Dermis microvascular lymphatic vessel endothelial cell (primary cell): ENCODE measurements at places on chromosomes 7 and 10.

DNA sequence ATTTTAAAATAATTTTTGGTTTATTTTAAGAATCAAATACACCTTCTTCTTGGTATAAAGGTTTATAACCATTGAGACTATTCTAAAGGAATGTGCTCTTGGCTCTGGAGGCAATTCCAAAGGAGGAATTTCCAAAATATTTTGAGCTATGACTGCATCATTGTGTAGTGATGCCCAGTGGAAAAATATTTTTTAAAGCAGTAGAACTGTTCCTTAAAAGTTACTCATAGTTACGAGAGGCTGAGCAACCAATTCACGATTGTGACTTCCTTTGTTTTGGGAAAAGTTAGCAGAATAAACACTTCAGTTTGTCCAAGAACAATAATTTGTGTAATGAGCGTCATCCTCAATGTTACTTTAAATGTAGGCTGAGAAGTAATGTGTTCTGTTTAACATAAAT lies 233.6 kb downstream of the BAMBI start:
- DNase-seq, result no peak

DNA sequence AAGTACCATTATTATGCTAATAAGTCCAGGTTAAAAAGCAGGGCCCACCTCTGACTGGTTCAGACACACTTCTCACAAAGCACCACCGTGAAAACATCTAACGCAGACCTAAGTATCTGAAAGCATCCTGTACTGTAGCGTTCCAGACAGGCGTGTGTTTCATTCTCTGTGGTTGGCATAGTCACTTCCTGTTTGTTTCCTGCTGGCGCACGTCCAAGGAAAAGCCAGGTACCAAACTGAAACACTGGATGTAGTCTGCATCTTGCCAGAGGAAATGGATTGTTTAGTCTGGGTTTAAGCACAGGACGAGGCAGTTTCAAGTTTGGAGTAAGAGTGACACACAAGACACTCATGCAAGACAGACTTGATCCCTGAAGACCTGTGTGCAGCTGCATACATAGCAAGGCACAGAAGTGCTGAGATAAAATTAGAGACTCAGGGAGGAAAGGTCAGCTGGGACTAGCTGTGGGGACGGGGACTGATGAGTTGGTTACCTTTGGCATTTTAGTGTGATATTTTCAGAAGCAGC lies 23.3 kb downstream of the BPGM start:
- DNase-seq, result peak; percentile 76

DNA sequence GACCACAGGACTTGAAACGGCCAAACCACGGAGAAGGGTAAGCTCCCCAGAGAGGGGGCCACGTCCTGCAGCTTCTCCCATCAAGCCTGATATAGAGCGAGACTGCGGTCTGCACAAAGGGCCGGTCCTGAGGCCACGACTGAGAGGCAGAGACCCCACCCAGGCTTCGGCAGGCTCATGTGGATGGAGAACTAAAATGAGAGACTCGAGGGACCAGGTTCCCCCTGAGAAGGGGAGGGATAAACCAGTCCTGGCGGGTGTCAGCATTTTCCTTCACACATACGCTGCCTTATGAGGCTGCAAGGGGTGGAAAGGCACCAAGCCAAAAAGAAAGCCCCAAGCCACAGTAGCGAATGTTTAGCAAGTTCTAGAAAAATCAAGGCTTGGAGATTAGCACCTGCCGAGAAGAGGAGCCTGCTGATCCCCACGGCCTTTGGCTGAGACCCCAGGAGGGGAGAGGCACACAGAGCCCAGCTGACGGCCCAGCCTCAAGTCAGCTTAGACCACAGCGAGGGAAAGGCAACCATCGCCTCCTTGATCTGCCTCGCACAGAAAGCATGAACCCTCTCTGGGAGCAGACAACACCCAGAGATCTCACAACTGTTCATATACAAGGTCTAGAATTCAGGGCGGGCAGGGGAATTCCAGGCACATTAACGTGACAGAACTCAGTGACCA lies 92.6 kb upstream of the RNF32 start:
- no peak for DNase-seq

DNA sequence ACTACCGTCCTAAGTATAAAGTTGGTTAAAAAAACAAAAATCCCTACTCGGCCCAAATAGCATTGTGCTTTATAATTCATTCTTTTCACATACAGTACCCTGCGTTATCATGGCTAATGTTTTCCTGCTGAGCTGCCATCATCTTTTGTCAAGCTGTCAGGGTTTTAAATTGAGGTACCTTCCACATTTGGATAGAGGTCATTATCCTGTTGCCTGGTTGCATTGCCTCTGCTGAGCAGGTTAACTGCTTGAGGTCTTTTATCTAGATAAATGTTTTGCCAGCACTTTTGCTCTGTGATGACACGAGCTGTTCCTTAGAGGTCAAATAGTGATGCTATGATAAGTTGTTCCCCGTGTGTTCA lies 94.4 kb upstream of the FZD1 start:
- DNase-seq, result no peak

- DNase-seq, result no peak
Observed at GRCh38 chr10:123451618-123452245, 214.4 kb upstream of the GPR26 start.

DNA sequence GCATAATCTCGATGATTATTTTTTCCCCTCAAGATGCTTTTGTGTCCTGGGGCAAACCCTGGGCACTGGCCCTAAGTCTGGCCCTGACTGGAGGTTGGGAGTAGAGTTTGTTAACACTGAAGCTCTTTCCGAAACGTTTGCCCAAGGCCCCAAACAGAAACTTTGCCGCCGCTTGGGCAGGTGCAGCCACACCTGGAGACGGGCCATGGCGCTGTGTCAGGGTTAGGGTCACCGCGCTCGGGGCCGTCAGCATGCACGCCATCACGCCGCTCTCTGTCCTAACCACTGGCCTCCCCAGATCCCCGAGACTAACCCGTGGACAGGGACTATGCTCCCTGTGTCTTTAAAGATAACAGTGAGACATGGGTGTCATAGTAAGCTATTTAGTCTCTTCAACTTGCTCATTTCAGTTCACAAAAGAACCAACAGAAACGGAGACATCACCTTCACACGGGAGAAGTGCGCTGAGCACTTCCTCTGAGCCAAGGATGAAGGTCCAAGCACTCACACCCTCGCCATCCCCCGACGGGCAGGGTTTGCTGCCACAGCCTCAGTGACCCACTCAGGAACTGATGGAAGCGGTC lies 85.3 kb upstream of the DIP2C start:
- DNase-seq, result no peak

GRCh38 chr7:23247603-23248335 lies 1.2 kb downstream of the GPNMB start:
- no peak for DNase-seq

- no peak for DNase-seq
Observed at GRCh38 chr7:8413600-8413999, 19.8 kb upstream of the NXPH1 start.

DNA sequence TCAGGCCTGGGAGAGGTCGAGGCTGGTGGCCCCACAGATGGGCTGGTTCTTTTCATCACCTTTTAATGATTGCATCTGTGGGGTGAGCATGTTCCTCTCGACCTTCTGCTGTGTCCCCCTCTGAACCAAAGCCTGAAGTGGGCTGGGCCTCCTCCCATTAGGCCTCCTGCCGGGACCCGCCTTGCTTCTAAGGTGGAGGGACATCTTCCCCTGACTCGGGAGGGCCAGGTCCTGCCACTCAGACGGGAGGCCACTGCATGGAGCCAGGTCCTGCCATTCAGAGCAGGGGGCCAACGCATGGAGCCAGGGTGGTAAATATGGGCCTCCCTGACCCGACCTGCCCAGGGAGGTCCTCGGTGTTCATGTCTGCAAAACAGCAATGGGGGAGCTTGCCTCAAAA lies 188.4 kb downstream of the EBF3 start:
- DNase-seq, result no peak

DNA sequence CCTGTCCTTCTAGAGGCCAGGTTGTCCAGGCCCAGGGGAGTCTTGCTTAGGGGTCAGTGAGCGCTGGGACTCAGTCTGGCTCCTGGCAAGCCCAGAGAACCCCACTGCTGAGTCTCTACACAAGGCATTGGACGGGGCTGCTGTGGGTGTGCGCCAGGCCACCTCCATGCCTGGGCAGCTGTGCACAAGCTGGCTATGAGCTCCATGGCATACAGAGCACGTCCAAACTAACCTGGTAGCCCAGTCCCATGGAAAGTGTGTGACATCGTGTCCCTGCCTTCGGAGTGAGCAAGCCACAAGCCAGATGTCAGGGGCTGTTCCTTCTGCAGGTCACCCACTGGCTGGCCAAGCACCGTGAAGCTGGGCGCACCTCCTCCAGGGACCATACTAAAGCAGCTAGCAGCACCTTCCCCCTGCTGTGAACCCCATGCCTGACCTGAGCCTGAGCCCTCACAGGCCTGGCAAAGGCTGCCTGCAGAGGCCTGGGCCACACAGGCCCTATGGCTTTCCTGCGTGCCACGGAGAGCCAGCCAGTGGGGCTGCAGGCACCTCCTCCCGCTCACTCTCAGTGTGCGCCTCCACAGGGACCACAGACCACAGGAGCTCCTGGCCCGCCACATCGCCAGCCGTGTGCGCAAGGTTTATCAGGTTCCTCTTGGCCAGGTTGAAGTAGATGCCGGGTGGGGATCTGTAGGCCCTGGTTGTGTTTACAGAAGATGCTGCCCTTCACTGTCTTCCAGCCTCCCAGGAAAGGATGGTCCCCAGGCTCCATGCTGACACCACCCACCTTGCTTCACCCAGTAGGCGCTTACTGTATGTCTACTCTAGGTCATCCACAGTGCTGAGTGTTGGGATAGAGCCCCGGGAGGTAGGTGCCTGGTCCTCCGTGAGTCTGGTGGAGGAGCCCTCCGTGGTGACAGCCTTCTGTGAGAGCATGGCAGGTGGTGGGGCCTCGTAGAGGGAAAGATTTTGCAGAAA lies 219.7 kb downstream of the EBF3 start:
- no peak for DNase-seq

DNA sequence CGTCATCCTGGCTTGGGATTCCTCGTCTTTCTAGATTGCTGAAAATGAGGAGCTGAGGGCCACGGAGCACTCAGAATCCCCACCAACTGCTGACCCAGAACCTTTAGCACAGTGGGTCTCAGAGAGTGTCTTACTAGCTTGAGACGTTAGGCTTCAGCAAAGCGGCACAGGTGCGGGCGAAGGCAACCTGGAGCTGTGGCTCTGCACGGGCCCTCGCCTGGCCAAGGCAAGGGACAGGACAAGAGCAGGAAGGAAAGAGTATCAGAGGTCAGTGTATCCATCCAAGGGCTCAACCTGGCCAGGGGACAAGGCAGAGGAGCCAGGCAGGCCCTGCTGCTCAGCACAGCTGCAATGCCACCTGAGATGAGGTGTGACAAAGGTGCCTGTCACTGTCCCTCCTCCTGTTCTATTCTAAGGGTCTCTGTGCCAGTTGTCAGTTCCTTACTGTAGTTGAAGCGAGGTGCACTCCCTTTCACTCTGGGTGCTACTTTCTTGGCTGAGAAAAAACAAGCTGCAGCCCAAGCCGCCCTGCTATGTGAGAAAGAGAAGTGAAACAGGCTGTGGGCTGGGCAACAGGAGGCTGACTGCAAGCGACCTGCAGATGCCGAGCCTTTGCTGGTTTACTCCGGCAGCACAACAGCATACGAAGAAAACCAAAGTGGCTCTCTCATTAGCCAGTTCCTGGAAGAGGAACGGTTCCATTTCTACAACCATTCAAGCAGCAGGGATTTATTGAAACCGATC lies 33.3 kb upstream of the KDM7A start:
- no peak for DNase-seq

GRCh38 chr7:48101968-48102367 lies 12.9 kb downstream of the UPP1 start:
- DNase-seq, result no peak

- no peak for DNase-seq
Observed at GRCh38 chr10:20233423-20233822, 417.2 kb downstream of the PLXDC2 start.

- no peak for DNase-seq
Observed at GRCh38 chr7:39054731-39055130, 77.0 kb downstream of the POU6F2 start.

DNA sequence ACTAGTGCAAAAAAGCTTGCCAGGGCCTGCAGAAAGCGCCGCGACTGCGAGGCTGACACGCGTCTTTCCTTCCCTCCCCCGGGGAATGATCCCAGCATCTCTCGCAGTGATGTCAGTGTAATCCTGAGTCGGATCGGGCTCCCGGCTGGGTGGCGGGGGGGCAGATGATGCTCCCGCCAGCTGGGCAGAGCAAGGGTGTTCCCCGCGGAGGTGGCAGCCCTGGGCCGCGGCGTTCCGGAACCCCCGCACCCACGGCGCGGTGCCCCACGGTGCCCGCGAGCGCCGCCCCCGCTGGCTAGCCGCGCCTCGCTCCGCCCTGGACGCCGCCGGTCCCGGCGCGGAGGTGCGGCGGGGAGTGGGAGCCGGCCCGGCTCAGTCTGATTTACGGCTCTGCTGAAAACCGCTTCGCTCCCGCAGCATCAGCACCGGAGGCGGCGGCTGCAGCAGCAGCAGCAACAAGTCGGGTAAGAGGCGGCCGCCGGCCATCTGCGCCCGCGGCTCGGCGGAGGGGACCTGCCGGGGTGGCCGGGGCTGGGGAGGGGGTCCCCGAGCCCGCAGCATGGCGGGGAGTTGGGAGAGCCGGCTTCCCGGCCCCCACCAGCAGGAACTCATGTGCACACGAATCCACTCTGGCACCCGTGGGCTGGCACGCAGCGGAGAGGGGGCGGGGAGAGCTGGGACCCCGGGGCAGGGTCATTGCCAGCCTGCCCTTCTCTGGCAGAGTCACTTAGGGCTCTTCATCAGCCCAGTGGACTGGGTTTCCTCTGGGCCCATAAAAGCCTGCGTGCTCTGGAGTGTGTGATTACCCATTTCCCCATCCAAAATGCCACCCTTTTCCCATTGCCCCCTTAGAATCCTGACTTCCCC lies at the start of gene ZNF365:
TSS of gene ZNF365 (plus strand) at position 375 of the 867 bp plus-strand sequence. CDS start 1,825 bp downstream, outside the sequence.
- no peak for DNase-seq

- no peak for DNase-seq
Observed at GRCh38 chr7:17305387-17306171, 7.1 kb downstream of the AHR start.

DNA sequence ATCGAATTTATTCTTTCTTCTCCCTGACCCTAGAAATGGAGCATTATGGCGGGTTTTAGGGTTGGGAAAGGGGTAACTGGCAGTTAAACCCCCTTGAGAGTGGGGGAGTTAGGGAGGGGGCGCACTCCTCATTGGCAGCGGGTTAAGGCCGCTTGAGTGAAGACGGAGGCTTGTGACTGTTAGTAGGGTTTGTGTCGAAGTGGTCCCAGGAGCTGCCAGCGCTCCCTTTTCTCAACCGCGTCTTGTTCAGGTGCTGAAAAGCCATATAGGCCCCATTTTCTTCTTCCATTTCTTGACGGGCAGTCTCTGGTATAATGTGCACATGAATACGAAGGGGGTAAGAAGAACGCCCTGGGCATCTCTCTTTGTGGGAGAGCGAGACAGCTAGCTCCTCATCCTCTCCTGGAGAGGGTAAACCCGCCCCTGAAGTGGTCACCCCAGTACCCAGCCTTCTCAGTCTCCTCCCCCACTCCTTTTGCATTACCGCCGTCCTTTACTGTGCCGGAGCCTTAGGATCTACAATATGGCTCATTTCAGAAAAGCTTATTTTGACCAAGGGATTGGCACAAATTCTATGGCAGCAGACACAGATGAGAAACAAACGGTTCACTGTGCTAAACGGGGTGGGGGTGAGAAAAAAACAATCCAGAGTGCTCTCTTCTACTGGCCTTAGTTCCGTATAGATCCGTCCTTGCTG lies 836 bp downstream of the KMT2E start:
- DNase-seq, result no peak
